ENCODE measurements at places on chromosomes 11 and 22. TPM values are rescaled to one million over a fixed set of nuclear protein-coding genes. Genes with fewer than 3 reads are reported as not detected.

C11orf16 gene
- not detected for total RNA-seq

GNG3 gene
- not detected for total RNA-seq

SAA4 gene
- total RNA-seq, result not detected

GLB1L3 gene
- total RNA-seq, result not detected

OR6A2 gene
- not detected for total RNA-seq

MMP12 gene
- 0.05 TPM for total RNA-seq

FGF3 gene
- total RNA-seq, result not detected

DNA sequence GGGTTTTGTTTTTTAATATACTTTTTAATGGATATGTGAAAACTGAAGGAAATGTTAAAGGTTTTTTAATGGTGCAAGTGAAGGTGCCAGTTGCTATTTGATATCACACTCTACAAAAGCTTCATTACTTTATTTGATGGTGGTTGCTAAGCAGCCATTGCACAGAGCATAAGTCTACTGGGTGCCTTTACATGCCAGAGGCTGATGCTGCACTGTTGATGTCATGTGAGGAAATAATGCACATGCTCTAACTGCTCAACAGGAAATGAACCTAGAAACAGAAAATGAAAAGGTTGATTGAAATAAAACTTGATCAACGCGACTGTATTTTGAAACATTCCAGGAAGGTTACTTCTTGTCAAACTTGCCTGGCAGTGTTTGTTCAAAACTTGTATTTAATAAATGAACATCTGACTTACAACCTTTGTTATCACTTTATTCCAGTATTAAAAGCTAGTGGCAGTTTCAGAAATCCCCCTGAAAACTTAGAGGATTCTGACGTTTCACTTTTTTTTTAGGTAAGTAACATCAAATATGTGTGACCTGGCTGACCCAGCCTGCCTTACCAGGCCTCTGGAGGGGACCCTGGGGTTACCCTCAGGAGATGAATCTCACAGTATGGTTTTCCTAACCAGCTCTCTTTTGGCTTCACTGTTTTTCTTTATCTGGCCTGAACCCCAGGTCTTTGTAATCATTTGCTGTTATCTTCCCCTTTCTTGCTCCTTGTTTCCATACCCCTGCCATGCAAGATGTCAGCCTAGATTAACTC is 2.4 kb upstream of the ATP5MG start:
- no peaks in the 10 kb centered on the region for H3K4me1 ChIP-seq
- H3K36me3 ChIP-seq, result 0 out of 2 replicates have a peak, but pooled peaks cover 3% of the 10 kb centered on the region
- no peaks in the 10 kb centered on the region for H3K27me3 ChIP-seq
- no peak for DNase-seq

DNA sequence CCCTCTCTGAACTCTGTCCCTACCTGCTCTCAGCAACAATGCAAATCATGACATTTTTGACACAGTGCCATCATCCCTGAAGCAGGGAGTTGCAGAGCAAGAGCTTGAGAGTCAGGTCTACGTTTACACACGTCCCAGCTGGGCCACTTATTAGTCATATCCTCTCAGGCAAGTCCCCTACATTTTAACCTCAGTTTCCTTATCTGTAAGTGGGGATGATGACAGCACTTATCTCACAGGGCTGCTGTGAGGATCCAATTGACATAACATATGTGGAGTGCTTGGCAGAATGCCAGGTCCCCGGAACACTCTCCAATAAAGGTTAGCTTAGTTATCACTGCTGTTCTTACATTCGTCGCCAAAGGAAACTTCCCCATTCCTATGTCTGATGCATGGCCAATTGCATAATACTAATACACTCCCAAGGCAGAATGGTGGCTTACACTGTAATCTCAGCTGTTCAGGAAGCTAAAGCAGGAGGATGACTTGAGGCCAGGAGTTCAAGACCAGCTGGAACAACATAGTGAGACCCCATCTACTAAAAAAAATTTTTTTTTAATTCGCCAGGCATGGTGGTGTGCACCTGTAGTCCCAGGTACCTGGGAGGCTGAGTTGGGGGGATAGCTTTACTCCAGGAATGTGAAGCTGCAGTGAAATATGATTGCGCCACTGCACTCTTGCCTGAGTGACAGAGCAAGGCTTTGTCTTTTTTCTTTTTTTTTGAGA is 16.6 kb downstream of the ASCC2 start:
- no peak overlapping the region for H3K4me3 ChIP-seq
- DNase-seq, result peak; percentile 36
- peaks cover 93% of the 10 kb centered on the region for H3K36me3 ChIP-seq
- H3K4me1 ChIP-seq, result peaks cover 6% of the 10 kb centered on the region
- no peaks in the 10 kb centered on the region for H3K27me3 ChIP-seq
- H3K27ac ChIP-seq, result no peak overlapping the region

GRCh38 chr11:85027346-85027745 is 599.8 kb downstream of the DLG2 start:
- H3K27me3 ChIP-seq, result no peaks in the 10 kb centered on the region
- no peak overlapping the region for H3K4me3 ChIP-seq
- no peak overlapping the region for H3K27ac ChIP-seq
- no peaks in the 10 kb centered on the region for H3K4me1 ChIP-seq
- DNase-seq, result no peak

GRCh38 chr22:39991159-39991860 is 3.4 kb upstream of the FAM83F start:
- no peak overlapping the region for H3K4me3 ChIP-seq
- H3K27me3 ChIP-seq, result no peaks in the 10 kb centered on the region
- no peaks in the 10 kb centered on the region for H3K4me1 ChIP-seq
- no peak overlapping the region for H3K27ac ChIP-seq
- H3K36me3 ChIP-seq, result no peaks in the 10 kb centered on the region
- DNase-seq, result no peak

- no peaks in the 10 kb centered on the region for H3K36me3 ChIP-seq
- H3K4me3 ChIP-seq, result no peak overlapping the region
- H3K4me1 ChIP-seq, result peaks cover 60% of the 10 kb centered on the region
- no peak overlapping the region for H3K27ac ChIP-seq
- no peak for DNase-seq
Measured at GRCh38 chr22:45628515-45628914, 43.1 kb upstream of the ATXN10 start.

GRCh38 chr11:87252869-87253268 is 215.1 kb downstream of the TMEM135 start:
- DNase-seq, result no peak
- no peaks in the 10 kb centered on the region for H3K27me3 ChIP-seq
- no peaks in the 10 kb centered on the region for H3K4me1 ChIP-seq
- H3K27ac ChIP-seq, result no peak overlapping the region
- no peak overlapping the region for H3K4me3 ChIP-seq

DNA sequence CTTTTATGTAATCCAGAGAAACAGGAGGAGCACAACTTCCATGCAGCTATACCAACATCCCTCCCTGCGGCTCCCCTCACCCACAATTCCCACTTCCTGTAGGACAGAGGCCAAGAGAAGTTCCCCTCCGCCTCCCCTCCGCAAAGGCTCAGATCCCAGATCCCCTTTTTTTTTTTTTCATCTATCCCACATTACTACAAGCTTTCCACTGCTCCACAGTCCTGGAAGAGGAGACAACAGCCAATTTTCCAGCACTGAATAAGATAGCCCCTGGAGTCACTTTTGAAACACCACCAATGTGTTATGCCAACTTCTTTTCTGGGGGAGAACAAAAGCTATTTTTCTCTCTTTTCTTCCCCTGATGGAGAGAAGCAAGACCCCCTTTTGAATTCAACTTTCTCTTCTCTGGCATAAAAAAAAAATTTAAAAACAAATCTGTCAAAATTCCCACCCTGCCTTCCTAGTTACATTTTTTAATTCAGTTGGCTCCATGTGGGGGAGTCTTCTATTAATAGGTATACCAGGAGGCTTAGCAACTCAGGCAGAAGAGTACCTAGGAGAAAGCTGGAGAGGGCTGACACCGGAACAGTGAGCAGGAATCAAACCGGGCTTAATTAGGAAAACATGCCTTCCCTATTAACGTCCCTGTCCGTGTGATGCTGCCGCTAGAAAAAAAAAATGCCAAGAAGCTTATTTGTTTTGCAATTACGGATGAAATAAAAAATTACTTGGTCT is 543.4 kb downstream of the BUD13 start:
- no peak overlapping the region for H3K4me3 ChIP-seq
- H3K27ac ChIP-seq, result no peak overlapping the region
- no peaks in the 10 kb centered on the region for H3K4me1 ChIP-seq
- no peaks in the 10 kb centered on the region for H3K36me3 ChIP-seq
- no peak for DNase-seq

- no peaks in the 10 kb centered on the region for H3K27me3 ChIP-seq
- peak within 1 kb of the TSS; percentile 67 for H3K27ac ChIP-seq
- peak; percentile 84 for DNase-seq
- H3K4me3 ChIP-seq, result peak within 1 kb of the TSS; percentile 92
- H3K36me3 ChIP-seq, result peaks cover 45% of the 10 kb centered on the region
Measured at GRCh38 chr11:62546244-62546928, at the start of gene AHNAK. Gene AHNAK (minus strand): TSS chr11:62546806. CDS start chr11:62536098, 10,708 bp downstream.

Data from SJSA1 (cell line).